ENCODE measurements at places on chromosomes 2 and 18. TPM values are rescaled to one million over a fixed set of nuclear protein-coding genes. Genes with fewer than 3 reads are reported as not detected.

TXNDC2 gene
- total RNA-seq = 0.18 TPM

INO80C gene
- total RNA-seq = 4.4 TPM

SERPINB10 gene
- not detected for total RNA-seq

TMEM198 gene
- total RNA-seq = 0.18 TPM

PRSS56 gene
- total RNA-seq = not detected

SLC11A1 gene
- under 0.01 TPM for total RNA-seq

DNA sequence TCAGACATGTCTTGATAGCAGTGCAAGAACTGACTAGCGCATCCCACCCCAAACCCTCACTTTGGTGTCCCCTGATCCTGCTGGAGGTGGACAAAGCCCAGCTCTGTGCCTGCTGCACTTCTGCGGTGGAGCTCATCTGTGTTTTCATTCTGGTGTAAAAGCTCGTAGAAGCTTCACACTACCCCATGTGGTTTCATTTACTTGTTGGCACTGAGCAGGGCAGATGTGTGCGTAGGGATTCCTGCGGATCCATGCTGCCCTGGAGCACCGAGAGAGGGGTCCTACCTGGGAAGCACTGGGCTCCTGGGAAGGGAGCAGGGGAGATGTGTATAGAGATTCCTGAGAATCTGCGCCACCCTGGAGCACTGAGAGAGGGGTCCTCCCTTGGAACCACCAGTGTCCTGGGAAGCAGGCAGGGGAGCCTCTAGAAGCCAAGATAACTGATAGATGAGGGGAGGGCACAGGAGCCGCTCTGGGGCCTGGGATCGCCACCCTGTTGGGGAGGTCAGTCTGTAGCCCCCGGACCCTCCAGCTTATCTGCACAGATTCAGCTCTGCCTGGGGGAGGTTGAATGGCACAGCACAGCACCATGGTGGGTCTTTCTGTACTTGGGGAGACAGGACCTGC is 106.9 kb upstream of the OTOS start:
- DNase-seq = no peak
- no peak overlapping the region for H3K4me3 ChIP-seq
- H3K27me3 ChIP-seq = no peaks in the 10 kb centered on the region

GRCh38 chr18:59029663-59030429 is 109.8 kb upstream of the SEC11C start:
- no peak for DNase-seq
- no peak overlapping the region for H3K27ac ChIP-seq
- no peak overlapping the region for H3K4me3 ChIP-seq
- no peaks in the 10 kb centered on the region for H3K36me3 ChIP-seq
- no peaks in the 10 kb centered on the region for H3K27me3 ChIP-seq

DNA sequence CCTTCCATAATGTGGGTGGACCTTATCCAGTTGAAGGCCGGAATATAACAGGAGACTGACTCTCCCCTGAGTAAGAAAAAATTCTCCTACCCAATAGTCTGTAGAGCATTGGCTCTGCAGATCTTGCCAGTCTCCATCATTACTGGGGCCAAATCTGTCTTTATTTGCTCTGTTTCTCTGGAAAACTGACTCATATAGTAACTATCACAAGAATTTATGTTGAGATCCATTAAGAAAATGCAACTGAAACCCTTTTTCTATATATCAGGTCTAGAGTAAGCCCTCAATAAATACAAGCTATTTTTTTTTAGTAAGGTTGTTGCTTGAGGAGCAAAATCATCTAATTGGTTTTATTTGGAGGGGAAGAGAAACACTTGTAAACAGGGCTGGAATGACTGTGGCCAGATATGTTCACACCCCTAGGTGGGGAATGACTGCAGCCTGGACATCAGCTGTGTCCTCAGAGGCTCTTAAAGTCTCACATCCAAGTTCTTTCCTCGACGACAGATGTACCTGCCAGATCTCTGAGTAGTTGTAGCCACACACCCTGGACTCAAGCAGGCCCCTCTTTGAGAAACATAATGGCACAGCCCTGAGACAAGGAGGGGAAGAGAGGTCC is 339.7 kb downstream of the TNS1 start:
- H3K4me1 ChIP-seq = peaks cover 28% of the 10 kb centered on the region
- peak overlapping the region; percentile 68 for H3K27ac ChIP-seq
- H3K4me3 ChIP-seq = no peak overlapping the region
- H3K36me3 ChIP-seq = no peaks in the 10 kb centered on the region
- DNase-seq = peak; percentile 61

DNA sequence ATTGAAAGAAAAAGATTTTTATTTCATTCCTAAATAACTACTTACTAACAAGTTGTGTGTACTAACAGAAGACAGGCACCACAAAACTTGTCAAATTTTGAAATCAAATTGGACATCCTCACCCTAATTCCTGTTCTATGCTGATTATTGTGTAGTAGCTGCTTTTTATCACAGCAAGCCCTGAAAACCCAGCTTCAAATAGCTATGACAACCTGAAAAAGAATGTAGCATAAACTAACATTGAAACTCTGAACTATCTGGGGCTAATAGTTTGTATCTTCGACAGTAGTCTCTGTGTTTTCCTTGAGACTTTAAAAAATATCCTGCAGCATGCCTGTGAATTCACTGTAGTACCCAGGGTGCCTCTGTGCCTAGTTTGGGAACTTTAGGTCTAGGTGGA is 122.6 kb downstream of the WDPCP start:
- H3K4me3 ChIP-seq = no peak overlapping the region
- H3K27me3 ChIP-seq = no peaks in the 10 kb centered on the region
- DNase-seq = peak; percentile 51
- 0 out of 2 replicates have a peak, but pooled peaks cover 2% of the 10 kb centered on the region for H3K4me1 ChIP-seq

DNA sequence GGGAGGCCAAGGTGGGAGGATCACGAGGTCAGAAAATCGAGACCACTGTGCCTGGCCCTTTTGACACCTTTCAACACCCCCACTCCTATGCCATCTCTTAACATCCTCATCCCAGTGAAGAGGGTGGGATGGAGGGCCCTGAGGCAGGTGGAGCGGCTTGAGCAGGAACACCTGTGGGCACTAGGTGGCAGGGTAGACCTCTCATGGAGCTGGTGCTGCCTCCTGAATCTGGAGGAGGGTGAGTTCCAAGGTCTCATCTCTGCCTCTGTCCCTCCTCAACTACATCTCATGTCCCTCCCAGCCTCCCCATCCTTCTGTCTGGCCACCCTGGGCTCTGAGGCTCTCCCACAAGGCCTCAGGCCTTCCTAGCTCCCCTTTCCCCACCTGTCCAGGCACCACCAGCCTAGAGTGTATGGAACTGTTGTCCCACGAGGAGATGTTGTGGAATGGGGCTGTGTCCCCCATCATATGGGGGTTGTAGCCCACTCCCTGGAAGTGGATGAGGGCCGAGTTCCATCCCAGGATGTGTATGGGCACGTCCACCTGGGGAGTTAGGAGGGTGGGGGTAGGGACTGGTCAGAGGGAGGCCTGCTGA is 17.0 kb upstream of the CRYBA2 start:
- no peak overlapping the region for H3K4me3 ChIP-seq
- no peak for DNase-seq
- no peaks in the 10 kb centered on the region for H3K4me1 ChIP-seq

DNA sequence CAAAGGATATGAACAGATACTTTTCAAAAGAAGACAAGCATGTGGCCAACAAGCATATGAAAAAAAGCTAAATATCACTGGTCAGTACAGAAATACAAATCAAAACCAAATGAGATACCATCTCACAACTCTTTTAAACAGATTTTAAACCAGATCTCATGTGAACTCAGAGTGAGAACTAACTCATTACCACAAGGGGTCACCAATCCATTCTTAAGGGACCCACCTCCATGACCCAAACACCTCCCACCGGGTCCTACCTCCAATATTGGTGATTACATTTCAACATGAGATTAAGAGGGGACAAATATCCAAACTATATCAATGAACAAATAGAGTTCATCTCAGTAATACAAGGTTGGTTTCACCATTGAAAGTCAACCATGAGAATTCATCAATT is 319.8 kb upstream of the GULP1 start:
- no peak for DNase-seq
- H3K27ac ChIP-seq = no peak overlapping the region
- no peaks in the 10 kb centered on the region for H3K27me3 ChIP-seq
- H3K36me3 ChIP-seq = no peaks in the 10 kb centered on the region

DNA sequence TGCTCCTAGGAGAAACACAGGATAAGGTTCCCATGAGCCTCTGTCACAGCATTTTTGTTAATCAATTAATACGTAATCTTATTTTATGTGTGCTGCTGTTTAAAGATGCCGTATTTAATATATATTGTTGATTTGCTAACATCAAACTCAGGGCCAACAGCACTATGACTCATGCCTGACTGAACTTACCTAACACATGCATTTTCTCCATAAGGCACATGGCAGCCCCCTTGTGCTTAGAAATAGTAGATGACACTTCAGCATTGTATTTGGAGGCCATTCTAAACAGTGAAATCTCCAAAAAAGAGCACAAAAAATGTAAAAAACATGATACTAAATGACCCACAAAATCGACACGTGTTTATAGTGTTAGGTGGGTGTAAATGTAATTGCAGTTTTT is 314.8 kb downstream of the MYCN start:
- no peak overlapping the region for H3K4me3 ChIP-seq
- DNase-seq = no peak
- H3K36me3 ChIP-seq = no peaks in the 10 kb centered on the region
- no peaks in the 10 kb centered on the region for H3K4me1 ChIP-seq
- no peaks in the 10 kb centered on the region for H3K27me3 ChIP-seq
- H3K27ac ChIP-seq = no peak overlapping the region

GRCh38 chr2:191696001-191696400 is 18.1 kb downstream of the NABP1 start:
- DNase-seq = peak; percentile 97
- no peaks in the 10 kb centered on the region for H3K36me3 ChIP-seq
- no peaks in the 10 kb centered on the region for H3K27me3 ChIP-seq
- H3K27ac ChIP-seq = no peak overlapping the region
- H3K4me3 ChIP-seq = no peak overlapping the region

DNA sequence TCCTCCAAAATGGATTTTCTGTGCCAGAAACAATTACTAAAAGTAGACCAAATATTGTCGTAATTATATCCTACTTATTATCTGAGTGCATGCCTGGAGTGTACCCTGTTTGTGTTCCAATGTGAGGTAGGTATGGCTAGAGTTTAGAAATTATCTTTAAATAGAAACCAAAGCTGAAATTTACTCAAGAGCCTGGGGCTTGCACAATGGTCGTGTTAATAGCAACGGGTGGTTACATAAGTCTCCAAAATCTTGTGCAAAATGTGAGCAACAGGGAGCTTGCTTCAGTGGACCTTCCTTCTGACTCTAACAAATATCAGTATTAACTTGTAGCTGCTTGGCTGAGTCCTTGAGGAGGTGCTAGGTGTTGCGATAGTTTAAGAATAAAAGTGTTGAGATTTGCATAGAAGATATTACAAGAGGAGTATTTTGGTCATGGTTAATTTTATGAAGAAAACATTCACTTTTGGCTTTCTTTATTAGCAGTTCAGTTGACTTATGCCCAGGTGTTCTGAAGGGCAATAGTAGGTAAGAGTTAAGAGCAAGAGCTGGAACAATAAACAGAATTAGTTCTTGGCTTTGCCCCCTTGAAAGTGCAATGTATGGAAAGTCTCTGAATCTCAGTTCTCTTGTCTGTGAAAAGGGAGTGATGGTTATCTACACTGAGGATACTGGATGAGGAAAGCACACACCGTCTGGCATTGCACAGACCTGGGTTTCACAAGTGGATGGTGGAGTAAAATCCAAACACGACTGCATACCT is 4.6 kb downstream of the CXCR4 start:
- H3K36me3 ChIP-seq = no peaks in the 10 kb centered on the region
- H3K27me3 ChIP-seq = peaks cover 36% of the 10 kb centered on the region
- no peak overlapping the region for H3K27ac ChIP-seq
- no peaks in the 10 kb centered on the region for H3K4me1 ChIP-seq
- H3K4me3 ChIP-seq = no peak overlapping the region
- DNase-seq = no peak

DNA sequence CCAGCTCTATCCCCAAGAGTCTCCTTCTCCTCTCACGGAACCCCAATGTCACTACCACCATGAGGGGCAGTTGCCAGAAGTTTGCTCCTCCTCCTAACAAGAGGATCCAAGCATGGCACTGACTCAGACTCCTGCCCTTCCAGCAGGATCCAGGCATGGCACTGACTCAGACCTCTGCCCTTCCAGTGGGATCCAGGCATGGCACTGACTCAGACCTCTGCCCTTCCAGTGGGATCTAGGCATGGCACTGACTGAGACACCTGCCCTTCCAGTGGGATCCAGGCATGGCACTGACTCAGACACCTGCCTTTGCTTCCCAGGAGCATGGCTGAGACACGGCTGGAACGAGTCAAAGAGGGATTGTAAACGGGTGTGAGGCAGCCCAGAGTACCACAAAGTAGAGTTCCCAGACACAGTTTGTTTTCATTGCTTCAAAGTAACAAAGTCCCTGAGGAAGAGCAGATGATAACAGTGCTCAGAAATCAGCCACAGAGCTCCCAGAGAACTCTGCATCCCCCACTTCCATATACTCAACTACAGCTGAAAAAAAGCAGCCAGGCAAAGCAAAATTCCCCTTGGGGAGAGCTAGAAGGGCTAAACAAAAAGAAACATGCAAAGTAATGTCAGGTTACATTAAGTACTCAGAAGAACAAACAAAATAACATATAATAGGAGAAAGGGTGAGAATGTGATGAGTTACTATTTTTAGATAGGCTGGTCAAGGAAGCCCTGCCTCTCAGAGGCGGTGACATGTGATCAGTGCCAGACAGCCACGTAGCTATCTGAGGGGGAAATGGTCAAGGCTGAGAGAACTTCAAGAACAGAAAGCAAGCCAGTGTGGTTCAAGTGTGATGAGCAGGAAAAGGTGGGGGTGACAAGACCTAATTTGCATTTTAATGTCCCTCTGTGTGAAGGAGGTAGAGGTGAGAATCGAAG is 3.0 kb downstream of the BUB1 start:
- H3K36me3 ChIP-seq = no peaks in the 10 kb centered on the region
- DNase-seq = peak; percentile 50
- peaks cover 11% of the 10 kb centered on the region for H3K4me1 ChIP-seq
- no peaks in the 10 kb centered on the region for H3K27me3 ChIP-seq

GRCh38 chr2:33498291-33498956 is 22.0 kb downstream of the RASGRP3 start:
- no peaks in the 10 kb centered on the region for H3K27me3 ChIP-seq
- no peak for DNase-seq
- no peak overlapping the region for H3K27ac ChIP-seq

- H3K36me3 ChIP-seq = no peaks in the 10 kb centered on the region
- peaks cover 10% of the 10 kb centered on the region for H3K4me1 ChIP-seq
- no peaks in the 10 kb centered on the region for H3K27me3 ChIP-seq
- H3K27ac ChIP-seq = 0 out of 2 replicates have a peak overlapping the region, but pooled peaks have one; percentile 2
- peak; percentile 98 for DNase-seq
These were observed 57.4 kb downstream of the TRPM8 start for GRCh38 chr2:233974530-233975071.

DNA sequence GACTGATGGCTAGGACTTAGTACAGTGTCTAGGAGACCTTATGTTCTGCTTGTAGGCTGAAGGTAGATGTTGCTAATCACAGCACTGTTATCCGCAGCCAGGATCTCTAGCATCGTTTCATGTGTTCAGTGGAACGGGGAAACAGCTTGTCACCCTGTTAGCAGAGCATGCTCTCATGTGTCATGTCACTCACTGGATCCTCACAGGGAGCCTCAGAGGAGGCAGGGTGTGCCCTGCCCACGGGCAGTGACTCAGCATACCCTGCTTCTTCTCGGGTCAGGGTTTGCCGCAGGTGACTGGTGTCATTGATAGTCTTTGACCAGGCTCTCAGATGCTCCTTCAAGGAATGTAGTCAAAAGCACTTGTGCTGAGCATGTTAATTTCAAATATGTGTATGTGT is 44.4 kb downstream of the RPIA start:
- DNase-seq = no peak
- H3K27ac ChIP-seq = no peak overlapping the region
- no peak overlapping the region for H3K4me3 ChIP-seq
- peaks cover 13% of the 10 kb centered on the region for H3K36me3 ChIP-seq
